ENCODE measurements at places on chromosomes 4 and X.

- DNase-seq, result no peak
These were observed 131.1 kb downstream of the HS3ST1 start for GRCh38 chr4:11297627-11298026.

- no peak for DNase-seq
These were observed 327.3 kb upstream of the ATOH1 start for GRCh38 chr4:93501244-93501643.

DNA sequence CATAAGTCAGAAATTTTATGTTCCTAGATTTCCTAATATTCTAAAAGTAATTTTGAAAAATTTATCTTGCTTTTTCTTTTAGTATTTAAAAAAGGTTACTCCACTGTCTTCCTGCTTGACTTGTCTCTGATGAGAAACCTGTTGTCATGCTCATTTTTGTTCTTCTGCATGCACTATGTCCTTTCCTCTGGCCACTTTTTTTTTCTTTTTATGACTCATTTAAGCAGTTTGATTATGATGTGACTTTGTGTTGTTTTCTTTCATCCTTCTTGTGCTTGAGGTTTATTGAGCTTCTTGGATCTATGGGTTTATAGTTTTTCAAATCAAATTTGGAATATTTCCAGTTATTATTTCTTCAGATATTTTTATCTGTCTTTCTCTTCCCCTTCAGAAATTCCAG lies 12.0 kb upstream of the UFSP2 start:
- DNase-seq, result no peak

DNA sequence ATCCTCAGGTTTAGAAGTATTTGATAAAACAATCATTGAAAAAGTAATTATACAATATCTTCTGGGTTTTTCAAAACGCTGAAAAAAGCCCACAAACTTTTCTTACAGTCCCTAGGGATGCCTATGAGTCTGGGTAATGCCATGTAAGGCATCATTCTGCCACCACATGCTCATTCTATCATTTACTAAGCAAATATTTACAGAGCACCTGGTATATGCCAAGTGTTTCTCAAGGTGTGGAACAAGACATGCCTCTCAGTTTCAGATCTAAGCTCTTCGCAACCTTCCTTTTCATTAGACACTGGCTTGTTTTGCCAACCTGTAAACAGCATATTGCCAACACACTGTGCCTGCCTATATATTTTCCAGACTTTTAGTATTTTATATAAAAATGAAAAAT lies 17.7 kb downstream of the MID1 start:
- no peak for DNase-seq

GRCh38 chr4:170001745-170002267 lies 24.4 kb downstream of the MFAP3L start:
- DNase-seq, result no peak

- no peak for DNase-seq
These were observed 46.6 kb upstream of the DHX15 start for GRCh38 chr4:24630937-24631336.

GRCh38 chrX:46715530-46715929 lies 43.4 kb downstream of the SLC9A7 start:
- no peak for DNase-seq

- no peak for DNase-seq
These were observed 72.0 kb upstream of the AP1S2 start for GRCh38 chrX:15926622-15927021.

DNA sequence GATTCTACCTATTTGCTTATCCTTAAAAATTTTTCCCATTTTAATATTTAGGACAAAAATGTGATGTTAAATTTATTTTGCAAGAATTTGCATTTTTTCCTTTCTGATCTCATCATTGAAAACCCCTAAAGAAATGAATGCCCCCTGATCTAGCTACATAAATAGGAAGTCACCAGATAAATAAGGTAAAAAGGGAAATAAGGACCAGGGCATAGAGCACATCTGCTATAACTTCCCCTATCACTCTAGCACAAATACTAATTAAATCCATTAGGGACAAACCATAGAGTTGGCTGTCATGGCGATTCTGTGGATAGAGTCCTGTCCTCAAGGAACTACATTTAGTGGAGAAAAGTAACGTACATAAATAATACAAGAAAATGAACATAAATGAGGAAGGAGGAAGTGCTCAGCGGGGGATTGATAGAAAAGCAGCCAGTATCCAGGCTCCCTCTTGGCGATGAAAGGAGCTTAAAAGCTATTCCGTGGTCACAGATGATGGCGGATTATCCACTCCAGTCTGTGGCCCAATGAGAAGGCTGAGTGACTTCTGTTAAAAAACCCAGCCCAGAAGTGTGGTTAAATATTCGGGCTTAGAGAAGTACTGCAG lies 76.9 kb upstream of the RPL34 start:
- no peak for DNase-seq

- DNase-seq, result no peak
These were observed 25.7 kb downstream of the PJA1 start for GRCh38 chrX:69139516-69139915.

Measured in stimulated activated effector memory CD8-positive, alpha-beta T cell treated with anti-CD3 and anti-CD28 coated beads, Interleukin-12 subunit alpha, Interleukin-12 subunit beta, amount 100 ng/mL, for 72 hours (primary cell).